Stimulated activated CD8-positive, alpha-beta memory T cell treated with anti-CD3 and anti-CD28 coated beads, Interleukin-4, amount 100 ng/mL, for 1 hour (primary cell): ENCODE measurements at places on chromosomes 13 and 19.

- DNase-seq, result no peak
These were observed 146.9 kb downstream of the LMO7 start for GRCh38 chr13:75782985-75783384.

- DNase-seq, result no peak
These were observed 3.4 kb upstream of the TOMM40 start for GRCh38 chr19:44887648-44888047.

GRCh38 chr13:106594980-106595379, 27.0 kb upstream of the ARGLU1 start:
- no peak for DNase-seq

DNA sequence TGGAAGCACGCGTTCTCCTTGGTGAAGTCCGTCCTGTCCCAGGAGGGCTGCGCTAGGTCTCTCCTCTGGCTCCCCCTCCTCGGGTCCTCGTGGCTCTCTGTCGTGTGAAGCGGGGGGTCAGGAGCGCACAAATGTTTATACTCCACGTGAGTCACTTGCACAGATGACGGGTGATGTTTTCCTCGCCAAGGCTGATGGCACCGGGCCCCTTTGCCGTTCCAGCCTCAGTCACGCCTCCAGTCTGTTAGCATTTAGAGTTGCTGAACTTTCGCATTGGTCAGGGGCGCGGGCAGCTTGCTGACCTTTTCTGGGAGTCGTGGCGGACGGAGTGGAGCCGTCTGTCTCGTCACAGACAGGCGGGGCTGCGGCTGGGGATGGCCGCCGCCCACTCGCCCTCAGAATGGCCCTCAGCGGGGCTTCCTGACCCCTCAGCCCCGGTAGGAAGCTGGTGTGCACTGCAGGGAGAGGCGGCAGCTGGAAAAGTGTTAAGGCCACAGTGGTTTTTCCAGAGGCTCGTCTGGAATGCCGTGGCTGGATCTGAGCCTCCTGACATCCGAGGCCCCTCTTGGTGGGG, 13.7 kb downstream of the KLHL26 start:
- no peak for DNase-seq

DNA sequence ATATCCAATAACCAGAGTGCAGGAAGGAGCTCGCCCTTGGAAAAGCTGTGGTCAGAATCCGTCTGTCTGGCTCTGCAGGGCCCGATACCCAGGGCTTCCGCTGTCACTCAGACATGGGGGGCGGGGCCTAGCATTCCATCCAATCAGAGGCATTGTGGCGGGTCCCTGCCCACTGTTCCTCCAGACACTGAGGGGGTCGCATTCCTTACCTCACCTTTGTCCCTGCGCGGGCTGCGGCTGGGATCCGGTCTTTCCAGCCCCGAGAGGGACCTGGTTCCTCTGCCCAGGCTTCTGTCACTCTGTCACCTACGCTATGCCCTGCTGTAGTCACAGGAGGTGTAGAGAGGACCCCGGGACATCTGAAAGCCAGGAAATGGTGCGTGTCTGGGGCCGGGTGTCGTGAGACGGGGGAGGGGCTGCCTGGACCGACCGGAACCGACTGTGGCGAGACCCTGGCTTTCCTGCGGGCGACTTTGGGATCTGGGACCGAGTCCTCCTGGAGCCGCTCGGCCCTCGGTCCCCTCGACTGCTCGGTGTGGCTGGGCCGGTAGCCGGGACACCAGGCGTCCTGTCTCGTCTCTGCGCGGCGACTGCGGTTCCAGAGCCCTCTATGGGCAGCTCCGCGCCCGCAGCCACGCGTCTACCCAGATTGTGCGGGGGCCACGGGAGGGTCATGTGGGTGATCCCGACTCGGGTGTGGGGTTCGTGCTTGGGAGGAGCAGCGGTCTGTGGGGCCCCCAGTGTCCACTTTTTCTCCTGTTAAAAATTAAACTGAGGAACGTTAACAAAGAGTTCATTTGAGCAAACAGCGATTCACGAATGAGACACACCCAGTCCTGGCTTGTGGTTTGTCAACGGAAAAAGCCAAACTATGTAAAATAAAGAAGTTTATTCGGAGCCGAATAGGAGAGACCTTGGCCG, at the start of gene ZNF69:
TSS of gene ZNF69 (plus strand) at position 172 of the 921 bp plus-strand sequence. CDS start at position 314, 142 bp downstream.
- peak; percentile 29 for DNase-seq

DNA sequence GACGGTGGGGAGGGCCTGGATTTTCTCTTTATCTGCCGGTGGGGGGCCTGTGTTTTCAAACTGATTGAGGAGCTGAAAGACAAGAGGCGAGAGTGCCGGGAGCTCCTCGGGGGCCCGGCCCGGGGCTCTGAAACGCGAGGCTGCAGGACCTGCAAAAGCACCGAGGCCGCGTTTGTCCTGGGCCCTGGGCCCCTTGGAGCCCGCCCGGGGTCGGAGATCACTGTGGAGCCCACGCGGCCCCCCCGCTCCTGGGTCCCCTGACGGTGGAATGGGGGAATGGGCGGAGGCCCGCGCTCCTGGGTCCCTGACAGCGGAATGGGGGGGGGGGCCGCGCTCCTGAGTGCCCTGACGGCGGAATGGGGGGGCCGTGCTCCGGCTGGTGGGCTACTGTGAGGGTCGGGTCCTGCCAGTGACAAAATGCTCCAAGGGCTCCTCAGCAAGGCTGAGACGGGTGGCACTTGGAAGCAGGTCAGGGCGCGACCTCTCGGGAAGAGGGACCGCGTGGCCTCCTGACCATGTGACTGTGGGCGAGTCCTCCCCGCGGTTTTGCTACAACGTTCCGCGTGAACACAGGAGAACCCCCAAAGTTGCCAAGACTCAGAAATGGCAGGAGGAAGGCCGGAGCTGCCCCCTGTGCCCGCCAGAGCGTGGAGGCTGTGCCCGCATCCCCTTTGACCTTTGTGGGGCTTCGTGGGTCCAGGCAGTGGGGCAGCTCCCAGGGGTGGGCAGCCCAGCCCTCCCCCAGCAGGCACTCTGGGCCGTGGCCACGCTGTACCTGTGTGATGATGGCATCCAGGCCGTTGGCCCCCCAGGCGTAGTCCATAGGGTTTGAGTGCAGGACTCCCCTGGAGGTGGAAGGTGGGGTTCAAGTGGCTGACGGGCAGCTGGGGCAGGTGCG, 9.5 kb downstream of the FGF22 start:
- no peak for DNase-seq

- DNase-seq, result no peak
These were observed 422 bp upstream of the MTUS2 start for GRCh38 chr13:28819735-28820098.

GRCh38 chr13:71722206-71722605, 144.8 kb downstream of the DACH1 start:
- DNase-seq, result no peak

- DNase-seq, result no peak
These were observed 7.2 kb downstream of the SIN3B start for GRCh38 chr19:16836115-16837034.

- no peak for DNase-seq
These were observed 81.9 kb downstream of the FLT1 start for GRCh38 chr13:28412981-28413380.

GRCh38 chr13:90105276-90105675, 1242.2 kb upstream of the MIR17HG start:
- no peak for DNase-seq

DNA sequence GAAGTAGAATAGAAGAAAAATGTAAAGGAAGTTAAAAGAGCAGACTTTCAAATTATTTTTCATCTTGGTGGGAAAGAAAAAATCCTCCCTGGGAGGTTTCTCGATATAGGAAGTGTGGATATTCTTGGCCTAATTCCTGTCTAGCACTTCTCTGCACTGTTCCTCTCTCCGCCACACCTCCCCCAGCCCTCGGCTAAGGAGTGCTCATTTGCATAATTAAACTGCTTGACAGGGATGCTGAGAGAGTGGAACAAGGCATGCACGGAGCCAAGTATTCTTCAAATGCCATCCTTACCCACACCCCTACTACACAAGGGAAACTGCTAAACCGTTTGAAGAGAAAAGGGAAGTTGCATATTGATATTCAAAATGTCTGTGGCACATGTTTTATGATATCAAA, 511.0 kb upstream of the HTR2A start:
- no peak for DNase-seq

DNA sequence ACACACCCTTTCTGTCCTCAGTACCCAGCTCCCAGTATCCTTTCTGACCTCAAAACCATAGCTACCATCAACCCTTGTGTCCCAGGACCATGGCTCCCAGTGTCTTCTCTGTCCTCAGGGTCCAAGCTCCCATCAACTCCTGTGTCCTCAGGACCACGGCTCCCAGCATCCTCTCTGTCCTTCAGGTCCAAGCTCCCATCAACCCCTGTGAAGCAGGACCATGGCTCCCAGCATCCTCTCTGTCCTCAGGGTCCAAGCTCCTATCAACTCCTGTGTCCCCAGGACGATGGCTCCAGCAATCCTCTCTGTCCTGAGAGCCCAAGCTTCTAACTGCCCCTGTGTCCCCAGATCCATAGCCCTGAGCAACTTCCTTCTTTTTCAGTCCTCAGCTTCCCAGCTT, 1.7 kb upstream of the CADM4 start:
- no peak for DNase-seq

- no peak for DNase-seq
These were observed 213.9 kb upstream of the ZNF536 start for GRCh38 chr19:30158067-30158892.

- DNase-seq, result no peak
These were observed 36.5 kb downstream of the NFIC start for GRCh38 chr19:3402631-3403443.

GRCh38 chr13:40993987-40994386, 25.1 kb downstream of the ELF1 start:
- DNase-seq, result no peak

DNA sequence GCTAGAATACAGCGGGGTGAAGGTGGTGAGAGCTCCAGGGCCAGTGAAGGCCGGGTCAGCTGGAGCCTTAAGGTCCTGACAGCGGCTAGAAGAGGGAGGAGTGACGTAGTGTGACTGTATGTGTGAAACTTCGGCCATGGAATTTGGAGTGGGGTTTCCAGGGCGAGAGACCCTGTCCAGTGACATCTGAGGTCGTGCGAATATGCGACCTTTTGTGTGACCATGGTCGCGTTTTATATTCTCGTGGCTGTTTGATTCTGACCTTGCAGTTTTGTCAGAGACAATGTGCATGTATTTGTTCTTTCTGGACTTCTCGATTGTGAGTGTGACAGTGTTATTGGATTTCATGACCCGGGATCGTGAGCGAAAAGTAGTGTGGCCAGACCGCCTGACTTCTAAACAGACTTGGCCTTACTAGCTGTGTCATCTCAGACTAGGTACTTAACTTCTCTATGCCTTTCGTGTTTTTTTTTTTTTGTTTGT, 405 bp upstream of the ZNF569 start:
- DNase-seq, result no peak

DNA sequence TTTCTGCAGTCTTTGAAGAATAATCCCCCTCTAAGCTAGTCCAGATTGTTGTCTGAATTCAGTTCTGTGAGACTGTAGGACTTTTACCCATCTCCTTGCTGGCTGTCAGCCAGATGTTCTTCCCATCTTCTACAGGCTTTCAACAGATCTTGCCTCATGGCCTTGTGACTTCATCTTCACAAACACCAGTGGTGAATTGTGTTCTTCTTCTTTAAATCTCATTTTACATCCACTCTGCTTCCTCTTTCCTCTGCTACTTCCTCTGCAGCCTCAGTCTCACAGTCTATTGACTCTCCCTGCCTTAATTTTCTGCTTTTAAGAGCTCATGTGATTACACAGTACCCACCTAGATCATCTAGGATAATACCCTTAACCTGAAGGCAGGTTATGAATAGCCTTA, 859.0 kb upstream of the SLITRK1 start:
- DNase-seq, result no peak

GRCh38 chr19:46678110-46678732, 17.2 kb upstream of the DACT3 start:
- peak; percentile 25 for DNase-seq

DNA sequence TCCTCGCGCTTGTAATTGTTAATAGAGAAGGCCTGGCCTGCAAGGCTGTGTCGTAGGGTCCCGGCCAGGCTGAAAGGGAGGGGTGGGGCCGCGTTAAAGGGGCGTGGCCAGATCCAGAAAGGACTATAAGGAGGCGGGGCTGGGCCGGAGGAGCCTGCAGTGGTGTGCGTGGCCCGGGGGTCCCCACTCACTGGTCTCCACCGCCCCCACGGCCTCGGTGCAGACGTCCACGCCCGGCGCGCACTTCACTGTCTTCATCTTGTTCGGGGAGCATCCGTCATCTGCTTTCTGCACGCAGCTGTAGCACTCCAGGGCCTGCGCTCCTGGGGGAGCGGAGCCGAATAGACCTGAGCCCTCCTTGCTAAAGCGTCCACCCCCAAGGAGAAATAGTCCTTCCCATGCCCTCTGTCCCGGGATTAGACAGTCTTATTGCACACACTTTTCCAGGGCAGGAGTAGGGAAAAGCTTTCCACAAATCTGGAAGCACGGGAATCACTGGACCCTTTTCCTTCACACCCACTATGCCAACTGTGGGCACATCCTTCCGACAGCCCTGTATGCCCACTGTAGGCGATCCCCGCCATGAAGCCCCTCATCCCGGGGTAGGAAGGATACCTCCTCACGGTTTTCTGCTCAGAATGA, 1.2 kb downstream of the LYPD3 start:
- peak; percentile 52 for DNase-seq

DNA sequence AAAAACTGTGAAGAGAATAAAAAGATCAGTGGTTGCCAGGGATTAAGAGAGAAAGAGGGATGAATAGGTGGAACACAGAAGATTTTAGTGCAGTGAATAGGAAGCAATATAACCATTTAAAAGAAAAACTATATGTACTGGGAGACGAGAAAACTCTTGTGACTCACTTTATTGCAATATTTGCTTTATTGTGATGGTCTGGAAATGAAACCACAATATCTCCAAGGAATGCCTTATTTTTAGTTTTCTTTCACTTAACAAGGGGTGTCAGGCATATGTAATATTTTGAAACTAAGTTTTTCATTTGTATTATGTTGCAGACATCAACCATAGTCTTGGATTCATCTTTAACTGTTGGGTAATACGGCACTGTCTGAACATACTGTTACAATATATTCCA, 1308.2 kb downstream of the PCDH9 start:
- no peak for DNase-seq

- no peak for DNase-seq
These were observed 5.8 kb downstream of the MISP3 start for GRCh38 chr19:14078411-14078810.

GRCh38 chr13:30829145-30829832, 76.8 kb upstream of the MEDAG start:
- DNase-seq, result no peak

GRCh38 chr13:80552851-80553440, 212.0 kb upstream of the SPRY2 start:
- DNase-seq, result no peak

DNA sequence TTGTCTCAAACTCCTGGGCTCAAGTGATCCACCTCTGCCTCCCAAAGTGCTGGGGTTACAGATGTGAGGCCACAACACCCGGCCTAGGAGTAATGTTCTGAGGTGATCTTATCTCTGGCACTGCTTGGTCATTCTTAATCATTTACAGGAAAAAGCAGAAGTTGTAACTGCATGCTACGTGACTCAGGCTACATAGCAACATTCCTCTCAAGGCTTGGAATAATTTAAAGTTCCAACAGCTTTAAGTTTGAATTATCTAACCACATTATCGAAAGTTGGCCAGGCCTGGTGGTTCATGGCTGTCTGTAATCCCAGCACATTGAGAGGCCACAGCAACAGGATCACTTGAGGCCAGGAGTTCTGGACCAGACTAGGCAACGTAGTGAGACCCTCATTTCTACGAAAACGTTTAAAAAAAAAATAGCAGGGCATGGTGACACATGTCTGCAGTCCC, 3.9 kb upstream of the B9D2 start:
- DNase-seq, result no peak

GRCh38 chr19:15317392-15318071, 14.8 kb downstream of the BRD4 start:
- no peak for DNase-seq

GRCh38 chr19:7879836-7880235, 5.6 kb upstream of the PRR36 start:
- DNase-seq, result no peak

GRCh38 chr19:37114001-37114400, 35.8 kb downstream of the ZNF420 start:
- no peak for DNase-seq
